ENCODE measurements at places on chromosomes 16 and 17.
A peak's percentile ranks its signal among the peaks of the same experiment; 100 is the strongest.

GRCh38 chr16:68257906-68258800 is 6.2 kb upstream of the SLC7A6 start:
- H3K27me3 ChIP-seq = no peaks in the 10 kb centered on the region
- peak; percentile 67 for DNase-seq
- peaks cover 15% of the 10 kb centered on the region for H3K36me3 ChIP-seq
- peaks cover 10% of the 10 kb centered on the region for H3K4me1 ChIP-seq

- H3K27ac ChIP-seq = no peak overlapping the region
- H3K27me3 ChIP-seq = no peaks in the 10 kb centered on the region
- H3K4me1 ChIP-seq = peaks cover 11% of the 10 kb centered on the region
Observed at GRCh38 chr16:31705371-31705770, 168.2 kb upstream of the ZNF267 start.

- no peaks in the 10 kb centered on the region for H3K4me1 ChIP-seq
- H3K27me3 ChIP-seq = no peaks in the 10 kb centered on the region
- DNase-seq = no peak
- H3K27ac ChIP-seq = no peak overlapping the region
- no peaks in the 10 kb centered on the region for H3K36me3 ChIP-seq
- H3K4me3 ChIP-seq = no peak overlapping the region
Observed at GRCh38 chr16:10565167-10565566, 15.2 kb downstream of the EMP2 start.

DNA sequence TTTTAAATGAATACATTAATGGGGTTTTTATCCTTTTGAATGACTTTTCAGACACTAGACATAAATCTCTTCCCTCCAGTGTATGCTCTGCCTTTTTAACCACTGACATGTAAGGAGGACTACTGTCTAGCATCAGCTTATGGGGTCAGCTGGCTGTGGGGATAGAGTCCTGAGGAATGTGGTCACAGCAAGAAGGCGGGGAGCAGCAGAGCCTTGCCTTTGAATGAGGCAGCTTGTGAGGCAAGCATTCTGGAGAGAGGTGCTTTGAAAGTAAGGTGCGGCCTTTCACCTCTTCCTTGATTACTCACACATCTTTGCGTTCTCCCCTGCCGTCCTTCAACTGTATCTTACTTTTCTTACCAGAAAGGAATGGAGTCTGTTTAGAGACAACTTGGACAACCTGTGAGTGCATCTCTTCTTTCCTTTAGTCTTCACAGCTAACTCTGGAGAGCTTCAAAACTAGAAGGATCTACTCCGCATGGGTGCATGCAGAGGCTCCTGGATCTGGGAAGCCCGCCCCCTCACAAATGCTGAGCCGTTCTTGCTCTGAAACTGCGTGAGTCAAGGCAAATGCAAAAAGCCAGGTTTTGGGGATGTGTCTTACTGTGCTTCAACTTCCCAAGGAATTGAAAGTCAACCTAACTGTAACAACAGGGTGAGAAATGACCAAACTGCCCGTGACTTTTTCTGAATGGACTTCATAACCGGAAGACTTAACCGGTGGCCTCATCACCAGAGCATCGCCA is 49.9 kb downstream of the ADCY7 start:
- H3K27me3 ChIP-seq = no peaks in the 10 kb centered on the region
- no peaks in the 10 kb centered on the region for H3K4me1 ChIP-seq
- no peak overlapping the region for H3K4me3 ChIP-seq
- H3K36me3 ChIP-seq = peaks cover 54% of the 10 kb centered on the region
- H3K27ac ChIP-seq = no peak overlapping the region

GRCh38 chr16:59632276-59632855 is 898.2 kb upstream of the GOT2 start:
- H3K36me3 ChIP-seq = no peaks in the 10 kb centered on the region
- DNase-seq = peak; percentile 46
- no peaks in the 10 kb centered on the region for H3K27me3 ChIP-seq
- peaks cover 29% of the 10 kb centered on the region for H3K4me1 ChIP-seq
- no peak overlapping the region for H3K27ac ChIP-seq

Data from MCF 10A (cell line).